RCC 7860 (cell line): ENCODE measurements at places on chromosomes 3 and 15.
A peak's percentile ranks its signal among the peaks of the same experiment; 100 is the strongest.

- DNase-seq = peak; percentile 45
These were observed 44.2 kb downstream of the RBPMS2 start for GRCh38 chr15:64731012-64731804.

DNA sequence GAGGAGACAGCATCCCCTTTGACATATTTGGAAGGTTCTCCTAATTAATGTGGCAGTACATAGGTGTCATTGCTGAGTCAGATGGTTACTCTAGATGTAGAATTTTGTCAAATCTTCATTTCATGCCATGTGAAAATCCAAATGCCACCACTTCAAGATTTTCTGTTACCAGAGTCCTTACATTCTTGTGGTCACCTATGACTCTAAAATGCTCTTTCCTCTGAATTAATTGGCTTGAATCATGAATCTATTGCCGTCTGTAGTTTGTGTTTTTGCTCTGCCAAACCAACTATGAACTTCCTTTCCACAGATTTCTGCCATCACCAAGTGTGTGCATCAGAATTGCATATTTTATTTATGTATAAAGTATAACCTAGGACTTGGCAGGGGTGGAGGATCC is 269.4 kb upstream of the ZPLD1 start:
- peak; percentile 91 for DNase-seq

DNA sequence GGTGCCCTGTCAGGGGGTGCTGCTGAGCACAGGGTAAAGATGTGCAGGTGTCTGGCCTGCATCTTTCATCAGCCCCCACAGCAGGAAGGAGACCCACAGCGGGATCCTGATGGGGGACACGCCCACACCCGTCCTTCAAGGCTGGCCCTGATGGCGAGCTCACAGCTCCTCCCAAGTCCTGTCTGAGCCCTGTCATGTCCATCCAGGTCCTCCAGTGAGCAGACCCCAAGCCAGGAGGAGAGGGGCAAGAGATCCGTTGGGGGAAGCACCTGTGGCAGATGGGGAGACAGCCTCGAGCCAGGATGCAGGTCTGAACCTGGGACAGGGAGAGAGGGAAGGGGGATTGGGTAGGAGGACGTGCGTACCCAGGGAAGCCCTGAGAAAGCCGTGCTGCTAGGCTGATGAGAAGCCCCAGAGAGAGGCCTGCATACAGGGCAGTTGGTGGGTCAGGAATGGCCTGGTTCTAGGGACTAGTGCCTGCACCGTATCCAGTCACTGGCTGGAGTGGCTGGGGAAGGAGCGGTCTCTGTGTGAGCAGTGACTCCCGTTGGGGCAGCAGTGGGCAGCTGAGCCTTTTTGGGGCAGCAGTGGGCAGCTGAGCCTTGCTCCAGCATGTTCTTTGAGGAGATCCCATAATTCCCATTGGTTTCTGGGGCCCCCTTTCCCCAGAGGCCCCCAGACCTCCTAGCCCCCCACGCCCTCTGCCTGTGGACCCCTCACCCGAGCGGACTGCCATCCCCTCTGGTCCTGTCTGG is 133.3 kb upstream of the MEF2A start:
- no peak for DNase-seq

DNA sequence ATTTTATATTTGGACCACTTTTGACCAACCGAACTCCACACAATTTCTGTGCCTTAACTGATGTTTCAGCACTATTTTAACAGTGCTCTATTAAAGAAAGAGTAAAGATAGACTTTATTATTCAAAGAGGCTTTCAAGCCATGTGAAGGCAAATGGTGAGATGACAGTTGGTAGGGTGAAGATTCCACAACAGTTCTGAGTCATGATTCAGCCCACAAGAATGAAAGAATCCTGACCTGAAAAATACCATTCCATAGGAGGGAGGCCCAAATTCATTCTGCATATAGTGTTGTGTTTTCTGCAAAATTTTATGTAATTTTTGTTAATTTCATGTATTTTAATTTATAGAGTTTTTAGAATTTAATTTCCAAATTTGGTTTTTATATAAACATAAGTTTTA is 135.6 kb upstream of the STAC start:
- peak; percentile 68 for DNase-seq

- no peak for DNase-seq
These were observed 45.6 kb upstream of the TFRC start for GRCh38 chr3:196127308-196128040.

GRCh38 chr3:138845181-138845601 is 10.5 kb upstream of the PIK3CB start:
- no peak for DNase-seq

GRCh38 chr3:19901337-19901736 is 32.7 kb downstream of the EFHB start:
- DNase-seq = no peak

- DNase-seq = no peak
These were observed 7.2 kb downstream of the SPG11 start for GRCh38 chr15:44656298-44656697.

GRCh38 chr3:61964566-61964965 is 403.2 kb downstream of the PTPRG start:
- peak; percentile 39 for DNase-seq

DNA sequence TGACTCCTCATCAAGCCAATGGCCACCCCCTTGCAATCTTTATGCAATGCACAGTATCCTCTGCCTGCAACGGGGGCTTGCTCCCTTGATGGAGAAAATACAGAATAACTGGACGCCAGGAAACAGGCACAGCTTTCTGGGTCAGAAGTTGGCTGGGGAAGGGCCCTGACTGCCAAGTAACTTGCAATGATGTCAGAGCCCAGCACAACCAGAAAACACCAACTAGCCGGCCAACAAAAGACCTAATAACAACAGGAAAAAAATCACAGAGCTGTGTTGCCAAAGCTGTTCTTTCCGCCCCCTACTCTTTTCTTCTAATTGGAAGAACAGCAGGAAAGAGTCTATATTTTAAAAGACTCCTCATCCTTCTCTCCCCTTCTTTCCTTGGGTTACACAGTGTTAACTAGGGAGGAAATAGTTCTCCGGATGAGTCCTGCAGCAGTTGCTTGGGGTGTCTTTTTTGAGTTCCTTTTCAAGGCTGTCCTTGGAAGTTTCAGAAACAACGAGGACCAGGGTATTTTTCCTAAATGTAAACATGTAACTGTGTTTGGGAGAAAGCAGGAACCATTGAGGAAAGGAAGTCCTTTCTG is 1.4 kb upstream of the SEMA6D start:
- DNase-seq = no peak

DNA sequence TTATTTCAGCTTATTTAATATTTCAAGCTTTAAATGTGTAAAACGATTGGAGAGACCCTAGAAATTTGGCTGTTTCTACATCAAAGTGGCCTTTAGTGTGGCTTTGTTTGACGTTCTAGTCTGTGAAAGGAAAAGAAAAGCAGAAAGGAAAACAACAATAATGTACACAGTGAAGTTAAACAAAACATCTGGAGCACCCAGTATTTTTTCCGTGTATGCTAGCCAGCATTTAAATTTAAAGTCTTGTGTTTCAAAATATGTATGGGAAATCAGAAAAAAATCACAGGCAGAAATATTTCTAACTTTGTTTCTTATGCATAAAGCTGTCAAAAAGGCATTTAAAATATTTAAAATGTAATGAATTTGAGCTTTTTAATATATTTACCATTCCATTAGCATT is 218.1 kb downstream of the NAALADL2 start:
- no peak for DNase-seq

DNA sequence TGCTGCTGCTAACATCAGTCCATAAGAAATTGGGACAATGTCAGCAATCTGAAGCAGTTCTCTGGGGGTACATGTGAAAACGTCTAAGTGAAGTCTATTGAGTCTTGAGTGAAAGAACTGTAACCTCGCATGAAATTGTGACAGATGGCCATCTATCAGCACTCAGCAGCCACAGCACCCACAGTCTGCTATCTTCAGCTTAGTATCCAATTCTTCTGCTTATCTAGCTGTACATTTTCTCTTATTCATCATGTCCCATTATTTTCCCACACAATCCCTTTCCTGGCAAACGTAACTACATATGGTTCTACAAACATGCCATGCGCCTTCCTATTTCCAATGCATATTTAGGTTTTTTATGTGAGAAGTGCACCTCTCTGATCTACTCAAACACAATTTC is 629.7 kb downstream of the NTRK3 start:
- no peak for DNase-seq

GRCh38 chr15:63442080-63442479 is 60.4 kb upstream of the CA12 start:
- DNase-seq = no peak

DNA sequence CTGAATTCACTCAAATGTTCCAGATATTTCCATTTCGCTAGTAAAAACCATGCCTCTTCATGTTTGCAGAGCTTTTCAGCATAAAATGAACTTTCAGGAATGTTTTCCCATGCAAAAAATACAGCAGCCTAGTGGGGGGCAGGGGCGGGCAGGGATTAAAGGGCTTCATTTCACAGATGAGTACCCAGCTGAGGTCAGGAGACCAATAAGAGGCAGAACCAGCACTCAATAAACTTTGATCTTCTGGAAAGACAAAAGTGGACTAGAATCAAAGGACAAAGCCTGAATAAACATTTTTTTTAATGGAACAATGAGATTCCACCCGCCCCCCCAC is 8.0 kb downstream of the KLHL25 start:
- DNase-seq = no peak

- DNase-seq = no peak
These were observed 657.0 kb downstream of the TUSC7 start for GRCh38 chr3:117366574-117366973.

DNA sequence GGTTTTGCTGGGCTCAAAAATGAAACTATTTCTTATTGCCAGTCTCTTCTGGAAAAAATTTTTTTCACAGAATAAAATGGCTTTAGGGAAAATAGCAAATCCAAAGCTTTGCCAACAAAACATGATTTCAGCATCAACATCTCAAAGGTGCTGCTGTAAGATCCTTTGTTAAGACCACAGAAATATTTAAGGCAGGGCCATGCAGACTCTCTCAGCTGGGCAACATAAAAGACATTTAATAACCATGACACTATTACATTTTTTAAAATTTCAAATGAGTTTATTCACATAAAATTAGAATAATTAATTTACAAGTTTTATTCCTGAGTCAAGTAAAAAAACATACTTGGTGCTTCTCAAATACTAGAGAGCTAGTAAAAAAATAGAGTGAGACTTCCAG is 527.1 kb upstream of the DPPA4 start:
- no peak for DNase-seq

- no peak for DNase-seq
These were observed 17.7 kb upstream of the SENP7 start for GRCh38 chr3:101530686-101531047.

DNA sequence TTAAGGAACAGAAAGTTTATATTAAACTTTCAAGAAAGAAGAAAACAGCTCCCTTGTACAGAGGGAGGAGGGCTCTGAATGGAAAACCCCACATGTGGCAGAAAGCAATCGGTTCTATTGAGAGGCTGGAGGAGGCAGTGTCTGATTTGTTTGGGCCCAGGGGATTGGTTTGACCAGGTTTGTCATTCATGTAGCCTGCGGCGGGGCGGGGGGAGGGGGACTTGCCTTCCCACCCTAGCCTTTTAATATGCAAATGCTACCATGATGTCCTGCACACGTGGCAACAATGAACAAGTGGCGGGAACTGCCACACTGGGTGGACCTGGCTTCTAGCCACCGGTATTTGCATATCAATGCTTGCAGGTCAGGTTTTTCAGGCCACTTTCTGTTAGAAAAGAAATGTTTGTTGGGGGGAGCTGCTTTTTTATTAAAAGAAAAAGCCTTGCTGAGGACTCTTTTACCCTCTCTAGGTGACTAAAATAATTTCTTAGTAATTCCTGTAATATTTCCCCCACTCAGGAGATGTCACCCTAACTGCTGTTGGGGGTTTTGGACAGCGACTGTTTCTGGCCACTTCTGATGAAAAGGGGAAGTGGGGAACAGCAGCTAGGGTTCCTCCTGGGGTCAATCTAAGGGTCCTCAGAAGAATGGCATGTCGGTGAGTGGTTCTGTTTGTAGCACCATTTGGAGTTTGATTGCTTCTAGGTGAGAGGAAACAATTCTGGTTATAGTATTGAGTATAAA is 691.2 kb downstream of the TBL1XR1 start:
- no peak for DNase-seq

DNA sequence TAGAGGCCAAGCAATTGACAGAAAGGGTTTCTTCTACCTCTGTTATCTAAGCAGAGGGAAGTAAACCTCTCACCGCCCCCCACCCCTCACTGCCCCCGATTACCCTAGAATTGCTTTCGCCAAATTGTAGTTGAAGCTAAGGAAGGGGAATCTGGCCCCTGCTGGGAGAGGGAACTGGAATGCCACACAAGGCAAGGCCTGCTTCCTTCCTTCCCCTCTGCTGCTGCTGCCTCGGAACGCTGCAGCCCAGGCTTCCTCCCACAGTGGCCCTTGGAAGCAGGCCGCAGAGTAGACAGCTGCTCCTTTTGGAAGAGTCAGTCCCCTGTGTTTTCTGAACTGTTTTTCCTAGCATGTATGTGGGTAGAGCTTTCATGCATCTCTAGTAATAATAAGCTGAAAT is 21.6 kb downstream of the RLBP1 start:
- DNase-seq = no peak

GRCh38 chr15:39156646-39157250 is 424.1 kb upstream of the THBS1 start:
- no peak for DNase-seq

DNA sequence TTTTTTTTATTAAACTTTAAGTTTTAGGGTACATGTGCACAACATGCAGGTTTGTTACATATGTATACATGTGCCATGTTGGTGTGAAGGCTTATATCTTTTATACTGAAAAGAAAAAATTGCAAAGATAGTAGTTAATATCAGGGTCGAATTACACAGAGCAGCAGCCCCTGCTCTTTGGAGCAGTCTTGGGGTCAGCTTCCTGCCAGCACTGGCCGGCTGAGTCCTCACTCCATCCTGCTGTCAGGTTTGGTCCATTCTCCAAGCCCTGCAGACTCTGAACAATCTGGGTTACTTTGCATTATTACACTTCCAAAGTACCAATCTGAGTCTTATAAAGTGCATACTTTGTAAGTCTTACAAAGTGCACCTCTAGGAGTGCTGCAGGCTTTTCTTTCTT is 66.0 kb downstream of the COL8A1 start:
- no peak for DNase-seq

- no peak for DNase-seq
These were observed 1.5 kb downstream of the MELTF start for GRCh38 chr3:197027896-197028727.

- DNase-seq = no peak
These were observed 66.1 kb upstream of the NDN start for GRCh38 chr15:23753248-23753647.

GRCh38 chr15:52567871-52568600 is 794 bp downstream of the ARPP19 start:
- peak; percentile 40 for DNase-seq

DNA sequence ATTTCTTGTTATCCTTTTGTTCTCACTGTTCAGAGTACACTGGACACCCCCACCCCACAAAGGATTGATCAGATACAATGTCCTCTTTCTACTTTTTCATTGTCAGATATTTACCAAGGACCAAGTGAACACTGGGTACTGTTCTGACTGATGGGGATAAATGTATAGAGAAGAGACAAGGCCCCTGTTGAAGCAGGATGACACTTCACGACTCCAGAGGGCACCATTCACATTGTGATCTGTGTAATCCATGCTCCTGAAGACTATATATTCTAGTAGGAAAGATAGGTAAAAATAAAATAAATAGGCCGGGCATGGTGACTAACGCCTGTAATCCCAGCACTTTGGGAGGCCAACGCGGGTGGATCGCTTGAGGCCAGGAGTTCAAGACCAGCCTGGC is 7.2 kb upstream of the CRYGS start:
- no peak for DNase-seq
